Activated T-helper 1 cell treated with anti-CD3 and anti-CD28 coated beads, Interleukin-12 subunit alpha, Interleukin-12 subunit beta, Interleukin-2, Interleukin-4 antibody, amounts not matched to agents 30 ng/mL and 10 ng/mL and 1 ng/mL, durations not matched to agents 14 hours and 24 hours and 36 hours (primary cell): ENCODE measurements at places on chromosomes 5 and 9.

GRCh38 chr9:108445431-108446071 is 410.2 kb downstream of the ACTL7B start:
- no peaks in the 10 kb centered on the region for H3K4me1 ChIP-seq
- no peak overlapping the region for H3K27ac ChIP-seq
- no peaks in the 10 kb centered on the region for H3K36me3 ChIP-seq
- H3K27me3 ChIP-seq, result no peaks in the 10 kb centered on the region
- no peak for DNase-seq

DNA sequence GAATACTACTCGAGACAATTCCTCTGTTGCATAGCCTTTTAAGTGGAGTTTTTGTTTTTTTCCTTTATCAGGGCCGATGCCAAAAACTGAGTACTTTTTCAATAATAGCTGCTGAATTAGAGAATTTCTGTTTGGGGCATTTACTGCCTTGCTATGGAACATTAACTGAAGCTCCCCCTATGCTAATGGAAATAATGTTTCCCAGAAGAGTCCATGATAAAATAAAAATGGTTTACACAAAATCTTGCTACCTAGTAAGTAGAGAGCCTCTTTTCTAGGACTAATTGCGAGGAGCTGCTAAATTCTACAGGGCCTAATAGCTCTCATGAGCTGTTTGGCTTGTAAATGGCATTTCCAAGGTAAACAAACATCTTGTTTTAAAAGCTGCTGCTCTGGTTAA is 128.2 kb upstream of the MYO10 start:
- H3K27me3 ChIP-seq, result no peaks in the 10 kb centered on the region
- H3K27ac ChIP-seq, result no peak overlapping the region
- H3K4me3 ChIP-seq, result no peak overlapping the region
- no peaks in the 10 kb centered on the region for H3K4me1 ChIP-seq

GRCh38 chr5:32413466-32414263 is 30.9 kb downstream of the ZFR start:
- no peaks in the 10 kb centered on the region for H3K27me3 ChIP-seq
- H3K4me3 ChIP-seq, result no peak overlapping the region
- peaks cover 6% of the 10 kb centered on the region for H3K4me1 ChIP-seq
- no peak for DNase-seq
- H3K27ac ChIP-seq, result peak overlapping the region; percentile 4
- peaks cover 43% of the 10 kb centered on the region for H3K36me3 ChIP-seq

DNA sequence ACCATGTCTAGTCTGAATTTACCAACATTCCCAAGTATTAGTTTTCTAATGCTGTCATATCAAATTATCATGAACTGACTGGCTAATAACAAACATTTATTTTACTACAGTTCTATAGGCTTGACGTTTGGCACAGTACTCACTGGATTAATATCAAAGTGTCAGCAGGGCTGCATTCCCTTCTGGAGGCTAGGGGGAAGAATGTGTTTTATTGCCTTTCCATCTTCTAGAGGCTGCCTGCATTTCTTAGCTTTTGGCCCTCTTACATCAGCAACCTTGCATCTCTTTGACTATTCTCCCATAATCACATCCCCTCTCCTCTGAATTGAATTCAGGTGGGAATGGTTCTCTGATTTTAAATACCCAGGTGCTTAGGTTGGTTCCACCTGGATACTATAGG is 84.7 kb downstream of the EDIL3 start:
- no peaks in the 10 kb centered on the region for H3K27me3 ChIP-seq
- no peak overlapping the region for H3K27ac ChIP-seq
- H3K4me3 ChIP-seq, result no peak overlapping the region
- no peak for DNase-seq
- H3K36me3 ChIP-seq, result no peaks in the 10 kb centered on the region

DNA sequence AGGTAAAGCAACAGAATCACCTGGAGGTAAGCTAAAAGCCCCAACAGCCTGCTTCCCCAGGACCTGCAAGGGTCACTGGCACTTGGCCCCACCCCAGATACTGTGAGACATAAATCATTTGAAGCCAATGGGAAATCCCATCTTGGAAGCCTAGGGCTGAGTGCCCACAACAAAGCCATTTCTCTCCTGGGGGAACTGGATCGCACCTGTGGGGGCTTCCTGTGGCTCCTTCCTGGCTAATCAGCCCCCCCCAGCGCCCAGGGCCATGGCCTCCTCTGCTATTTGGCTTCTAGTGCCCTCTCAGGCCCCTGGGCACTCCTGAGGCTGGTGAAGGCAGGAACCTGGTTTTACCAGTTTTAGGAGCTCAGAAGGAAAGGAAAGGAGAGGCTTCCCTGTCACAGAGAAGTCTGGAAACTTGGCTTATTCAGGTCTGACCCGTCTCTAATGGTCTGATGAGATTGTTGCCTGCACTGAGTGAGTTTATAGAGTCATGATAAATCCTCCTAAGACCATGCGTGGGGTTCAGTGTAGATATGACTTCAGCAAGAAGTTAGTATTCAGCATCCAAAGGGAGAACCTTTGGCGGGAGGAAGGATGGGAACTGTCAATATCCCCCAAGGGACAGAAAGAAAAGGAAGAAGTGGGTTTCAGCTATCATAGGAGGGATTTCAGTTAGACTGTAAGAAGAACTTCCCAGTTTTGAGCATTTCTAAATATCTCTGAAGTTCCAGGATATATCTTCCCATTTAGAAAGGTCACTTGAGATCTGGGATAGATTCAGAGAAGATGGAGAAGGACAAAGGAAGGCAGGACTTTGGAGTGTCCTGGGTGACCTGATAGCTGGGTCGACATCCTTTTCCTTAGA is 1.2 kb downstream of the KCNMB1 start:
- no peak for DNase-seq
- no peak overlapping the region for H3K4me3 ChIP-seq
- no peak overlapping the region for H3K27ac ChIP-seq
- H3K36me3 ChIP-seq, result no peaks in the 10 kb centered on the region
- peaks cover 19% of the 10 kb centered on the region for H3K27me3 ChIP-seq
- peaks cover 1% of the 10 kb centered on the region for H3K4me1 ChIP-seq

DNA sequence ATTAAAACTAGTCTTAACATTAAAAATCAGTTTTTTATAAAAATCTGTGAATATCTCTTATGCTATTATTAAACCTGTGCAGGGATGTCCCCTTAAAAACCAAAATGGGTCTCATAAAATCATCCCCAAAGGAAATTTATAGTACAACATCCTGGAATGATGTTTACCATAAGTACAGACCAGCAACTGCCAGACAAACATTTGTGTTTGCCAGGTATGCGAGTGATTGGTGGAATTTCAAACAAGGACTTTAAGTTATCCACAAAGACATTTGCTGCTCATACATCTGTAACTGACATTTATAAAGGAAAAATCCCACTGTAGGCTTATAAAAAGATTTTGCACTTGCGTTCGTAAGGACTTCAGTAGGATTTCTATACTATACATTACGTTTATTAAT is 1375.4 kb upstream of the WWC1 start:
- H3K36me3 ChIP-seq, result no peaks in the 10 kb centered on the region
- H3K4me3 ChIP-seq, result no peak overlapping the region
- H3K27ac ChIP-seq, result no peak overlapping the region
- no peaks in the 10 kb centered on the region for H3K27me3 ChIP-seq
- no peaks in the 10 kb centered on the region for H3K4me1 ChIP-seq

- DNase-seq, result no peak
- no peak overlapping the region for H3K27ac ChIP-seq
- H3K4me3 ChIP-seq, result peak overlapping the region; percentile 37
- H3K4me1 ChIP-seq, result peaks cover 69% of the 10 kb centered on the region
These were observed 3.7 kb downstream of the MRPL36 start for GRCh38 chr5:1795931-1796330.

- no peak overlapping the region for H3K4me3 ChIP-seq
- no peaks in the 10 kb centered on the region for H3K4me1 ChIP-seq
- no peaks in the 10 kb centered on the region for H3K27me3 ChIP-seq
These were observed 80.8 kb downstream of the RORB start for GRCh38 chr9:74577956-74578355.

- no peak overlapping the region for H3K4me3 ChIP-seq
- no peaks in the 10 kb centered on the region for H3K4me1 ChIP-seq
- H3K36me3 ChIP-seq, result no peaks in the 10 kb centered on the region
- H3K27me3 ChIP-seq, result peaks cover 8% of the 10 kb centered on the region
- no peak overlapping the region for H3K27ac ChIP-seq
- no peak for DNase-seq
These were observed 172.7 kb upstream of the RFX3 start for GRCh38 chr9:3698531-3698930.

- no peak for DNase-seq
- H3K4me1 ChIP-seq, result no peaks in the 10 kb centered on the region
- H3K27ac ChIP-seq, result no peak overlapping the region
- peaks cover 27% of the 10 kb centered on the region for H3K36me3 ChIP-seq
These were observed 84.6 kb upstream of the FBXW11 start for GRCh38 chr5:172090976-172091547.

DNA sequence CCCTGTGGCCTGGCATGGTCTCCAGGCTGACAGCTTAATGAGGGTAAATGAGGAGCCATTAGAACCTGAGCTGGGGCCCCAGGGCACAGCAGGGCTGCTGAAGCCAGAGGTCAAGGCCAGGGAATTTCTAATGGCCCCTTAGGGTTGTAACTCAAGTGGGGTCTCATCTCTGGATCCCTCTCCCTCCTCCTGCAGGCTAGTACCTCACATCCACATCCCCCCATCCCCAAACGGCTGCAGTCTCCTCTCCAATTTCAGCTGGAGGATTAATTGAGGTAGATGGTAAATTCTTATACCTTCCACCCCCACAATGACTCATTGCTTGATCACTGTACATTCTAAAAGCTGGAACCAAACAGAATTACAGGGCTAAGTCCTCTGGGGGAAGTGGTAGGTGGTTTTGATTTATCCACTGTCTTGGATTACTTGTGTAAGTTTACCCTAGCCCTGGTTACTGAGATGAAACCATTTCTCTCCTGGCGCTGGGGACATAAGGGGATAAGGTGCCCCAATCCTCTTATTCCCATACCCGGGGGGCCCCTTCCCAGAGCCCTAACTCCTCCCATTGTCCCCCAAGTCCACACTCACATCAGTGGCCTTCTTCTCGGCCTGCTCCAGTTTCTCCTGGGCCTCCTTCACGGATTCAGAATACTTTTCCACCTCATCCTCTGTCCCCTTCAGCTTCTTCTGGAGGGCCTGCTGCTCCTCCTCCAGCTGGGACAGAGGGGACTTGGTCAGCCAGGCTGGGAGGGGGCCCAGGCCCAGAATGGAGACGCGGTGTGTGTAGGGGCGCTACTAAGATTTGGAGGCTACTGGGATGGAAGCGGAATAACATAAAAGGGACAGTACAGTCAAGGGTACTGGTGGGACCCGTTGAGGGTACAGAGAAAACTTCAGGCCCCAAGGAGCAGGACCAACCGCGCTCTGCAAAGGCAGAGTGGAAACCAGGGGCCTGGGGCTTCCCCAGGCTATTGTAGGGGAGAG is 875 bp downstream of the TPM2 start:
- H3K36me3 ChIP-seq, result no peaks in the 10 kb centered on the region
- H3K4me1 ChIP-seq, result peaks cover 26% of the 10 kb centered on the region
- no peak overlapping the region for H3K27ac ChIP-seq
- H3K4me3 ChIP-seq, result peak overlapping the region; percentile 75
- H3K27me3 ChIP-seq, result peaks cover 2% of the 10 kb centered on the region

DNA sequence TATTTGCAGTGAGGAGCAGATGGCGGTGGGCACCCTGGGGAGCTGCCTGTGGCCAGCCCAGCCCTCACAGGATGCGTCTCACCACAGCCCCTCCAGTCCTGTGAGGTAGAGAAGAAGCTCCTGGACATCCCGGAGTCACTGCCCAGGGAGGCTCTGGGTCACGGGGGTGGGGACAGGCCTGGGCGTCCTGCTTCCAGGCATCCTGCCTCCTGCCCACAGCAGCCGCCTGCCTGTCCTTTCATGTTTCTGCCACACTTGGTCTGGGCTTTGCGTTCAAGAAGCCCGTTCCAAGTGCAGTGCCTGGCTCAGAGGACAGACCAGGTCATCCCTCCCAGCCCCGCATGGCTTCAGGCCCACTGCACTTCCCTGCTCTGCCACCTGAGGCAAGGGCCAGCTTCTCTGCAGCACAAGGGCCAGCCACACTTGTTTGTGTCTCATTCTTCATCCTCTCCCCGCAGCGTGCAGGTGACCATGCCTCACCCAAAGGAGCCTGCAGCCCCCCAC is 38.2 kb downstream of the ZDHHC11B start:
- H3K4me3 ChIP-seq, result no peak overlapping the region
- no peaks in the 10 kb centered on the region for H3K36me3 ChIP-seq
- no peaks in the 10 kb centered on the region for H3K4me1 ChIP-seq
- H3K27me3 ChIP-seq, result peaks cover 2% of the 10 kb centered on the region
- no peak overlapping the region for H3K27ac ChIP-seq
- DNase-seq, result no peak

GRCh38 chr9:132234535-132234934 is 72.7 kb downstream of the NTNG2 start:
- DNase-seq, result no peak
- no peak overlapping the region for H3K4me3 ChIP-seq
- peaks cover 4% of the 10 kb centered on the region for H3K27me3 ChIP-seq

DNA sequence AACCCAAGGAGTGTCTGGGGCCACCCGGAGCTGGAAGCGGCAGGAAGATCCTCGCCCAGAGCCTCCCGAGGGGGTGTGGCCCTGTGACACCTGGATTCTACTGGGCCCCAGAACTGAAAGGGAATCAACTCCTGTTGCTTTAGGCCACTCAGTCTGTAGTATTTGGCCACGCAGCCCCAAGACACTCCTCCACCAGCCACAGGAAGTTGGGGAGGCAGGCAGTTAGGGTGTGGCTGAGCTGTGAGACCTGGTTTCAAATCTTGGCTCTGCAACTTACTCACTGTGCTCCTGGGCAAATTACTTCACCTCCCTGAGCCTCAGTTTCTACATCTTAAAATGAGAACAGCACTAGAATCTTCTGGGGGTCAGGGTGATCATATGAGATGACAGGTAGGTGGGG is 119.8 kb upstream of the PPP1R26 start:
- no peaks in the 10 kb centered on the region for H3K27me3 ChIP-seq
- peaks cover 1% of the 10 kb centered on the region for H3K36me3 ChIP-seq
- DNase-seq, result peak; percentile 17
- H3K27ac ChIP-seq, result no peak overlapping the region
- H3K4me1 ChIP-seq, result peaks cover 19% of the 10 kb centered on the region
- H3K4me3 ChIP-seq, result no peak overlapping the region

GRCh38 chr9:130409246-130409645 is 35.5 kb upstream of the ASS1 start:
- peaks cover 7% of the 10 kb centered on the region for H3K27me3 ChIP-seq
- no peak for DNase-seq
- no peaks in the 10 kb centered on the region for H3K36me3 ChIP-seq
- no peak overlapping the region for H3K27ac ChIP-seq
- H3K4me1 ChIP-seq, result no peaks in the 10 kb centered on the region

GRCh38 chr9:81890104-81890503 is 38.1 kb upstream of the SPATA31D4 start:
- H3K27me3 ChIP-seq, result no peaks in the 10 kb centered on the region
- H3K36me3 ChIP-seq, result no peaks in the 10 kb centered on the region
- no peak for DNase-seq
- H3K4me1 ChIP-seq, result no peaks in the 10 kb centered on the region
- H3K27ac ChIP-seq, result no peak overlapping the region
- no peak overlapping the region for H3K4me3 ChIP-seq

- H3K27me3 ChIP-seq, result no peaks in the 10 kb centered on the region
- DNase-seq, result no peak
- H3K36me3 ChIP-seq, result peaks cover 29% of the 10 kb centered on the region
- no peak overlapping the region for H3K4me3 ChIP-seq
These were observed 40.8 kb downstream of the CSF2 start for GRCh38 chr5:132114150-132115121.

- H3K4me1 ChIP-seq, result no peaks in the 10 kb centered on the region
- H3K4me3 ChIP-seq, result no peak overlapping the region
- H3K27me3 ChIP-seq, result peaks cover 58% of the 10 kb centered on the region
- DNase-seq, result no peak
- no peak overlapping the region for H3K27ac ChIP-seq
- H3K36me3 ChIP-seq, result no peaks in the 10 kb centered on the region
These were observed 160.7 kb upstream of the PITX1 start for GRCh38 chr5:135194573-135195269.
